ENCODE measurements at places on chromosomes 5 and 9.
A peak's percentile ranks its signal among the peaks of the same experiment; 100 is the strongest.

- no peak overlapping the region for H3K27ac ChIP-seq
- no peaks in the 10 kb centered on the region for H3K36me3 ChIP-seq
- no peaks in the 10 kb centered on the region for H3K27me3 ChIP-seq
- H3K4me3 ChIP-seq, result no peak overlapping the region
Observed at GRCh38 chr9:81634915-81635516, 54.3 kb downstream of the TLE1 start.

- no peak overlapping the region for H3K27ac ChIP-seq
- no peaks in the 10 kb centered on the region for H3K36me3 ChIP-seq
- peaks cover 19% of the 10 kb centered on the region for H3K4me1 ChIP-seq
- peaks cover 32% of the 10 kb centered on the region for H3K27me3 ChIP-seq
Observed at GRCh38 chr5:132530946-132531345, 12.4 kb downstream of the IL5 start.

DNA sequence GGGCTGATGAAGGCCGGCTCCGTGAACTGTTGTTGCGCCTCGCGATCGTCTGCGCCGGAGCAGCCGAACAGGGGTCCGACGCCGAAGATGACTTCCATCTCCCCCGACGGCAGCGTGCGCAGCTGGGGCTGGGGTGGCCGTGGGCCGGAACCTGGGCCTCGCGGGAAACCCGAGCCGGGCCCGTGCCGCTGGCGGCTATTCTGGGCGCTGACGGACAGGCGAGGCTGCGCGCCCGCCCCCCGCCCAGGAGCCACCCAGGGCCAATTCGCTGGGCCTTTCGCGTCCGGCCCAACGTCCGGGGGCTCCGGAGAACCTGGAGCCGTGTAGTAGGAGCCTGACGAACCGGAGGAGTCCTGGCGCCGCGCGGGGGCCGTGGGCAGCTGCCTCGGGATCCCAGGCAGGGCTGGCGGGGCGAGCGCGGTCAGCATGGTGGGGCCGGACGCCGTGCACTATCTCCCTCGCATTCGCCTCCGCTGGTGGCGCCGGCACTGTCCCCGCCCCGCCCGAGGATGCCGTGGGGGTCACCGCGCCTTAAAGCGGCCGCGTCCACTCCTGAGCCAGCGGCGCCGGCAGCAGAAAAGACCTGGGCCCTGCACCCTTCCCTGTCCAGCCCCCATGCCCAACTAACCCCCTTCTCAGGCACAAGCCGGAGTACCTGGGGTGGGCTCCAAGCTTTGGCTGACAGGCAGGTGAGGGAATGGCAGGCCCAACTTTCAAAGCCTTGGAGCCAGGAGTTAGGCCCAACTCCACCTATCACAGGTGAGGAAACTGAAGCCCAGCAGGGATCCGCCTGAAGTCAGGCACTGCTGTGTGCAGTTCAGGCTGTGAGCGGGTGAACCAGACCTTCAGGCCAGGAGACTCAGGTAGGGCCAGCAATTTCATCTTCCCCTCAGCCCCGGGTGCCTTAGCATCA lies at the start of gene PROB1:
PROB1 (minus strand) TSS at position 451 of the 913 bp plus-strand sequence; CDS start at position 428, 23 bp downstream.
- no peak for DNase-seq
- H3K27ac ChIP-seq, result no peak within 1 kb of the TSS
- H3K4me1 ChIP-seq, result peaks cover 38% of the 10 kb centered on the region
- H3K4me3 ChIP-seq, result peak within 1 kb of the TSS; percentile 87

- H3K27ac ChIP-seq, result no peak overlapping the region
- H3K4me3 ChIP-seq, result peak overlapping the region; percentile 36
- peaks cover 15% of the 10 kb centered on the region for H3K4me1 ChIP-seq
- no peak for DNase-seq
Observed at GRCh38 chr5:14331386-14331781, 188.2 kb downstream of the TRIO start.

GRCh38 chr9:129916707-129917106 lies 81.4 kb downstream of the USP20 start:
- H3K27ac ChIP-seq, result no peak overlapping the region
- H3K4me1 ChIP-seq, result peaks cover 29% of the 10 kb centered on the region
- H3K4me3 ChIP-seq, result no peak overlapping the region
- no peak for DNase-seq

DNA sequence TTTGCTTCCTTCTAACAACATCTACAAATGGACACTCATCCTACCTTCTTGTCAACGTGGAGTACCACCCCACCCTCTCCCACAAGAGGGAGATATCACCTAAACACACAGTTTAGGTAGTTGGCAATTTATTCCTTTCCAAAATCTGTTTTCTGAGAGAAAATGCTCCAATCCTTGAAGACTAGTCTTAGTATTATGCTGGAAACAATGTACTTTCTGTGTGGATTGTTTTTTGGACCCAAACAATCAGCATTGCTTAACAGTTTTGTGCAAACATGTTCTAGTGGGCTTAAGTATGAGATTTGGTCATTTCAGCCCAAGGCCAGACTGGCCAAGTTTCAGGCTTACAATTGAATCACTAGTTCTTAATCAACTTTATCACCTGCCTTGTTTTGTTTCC lies 359.1 kb downstream of the ARHGEF28 start:
- no peak overlapping the region for H3K4me3 ChIP-seq
- no peaks in the 10 kb centered on the region for H3K36me3 ChIP-seq
- no peak for DNase-seq

DNA sequence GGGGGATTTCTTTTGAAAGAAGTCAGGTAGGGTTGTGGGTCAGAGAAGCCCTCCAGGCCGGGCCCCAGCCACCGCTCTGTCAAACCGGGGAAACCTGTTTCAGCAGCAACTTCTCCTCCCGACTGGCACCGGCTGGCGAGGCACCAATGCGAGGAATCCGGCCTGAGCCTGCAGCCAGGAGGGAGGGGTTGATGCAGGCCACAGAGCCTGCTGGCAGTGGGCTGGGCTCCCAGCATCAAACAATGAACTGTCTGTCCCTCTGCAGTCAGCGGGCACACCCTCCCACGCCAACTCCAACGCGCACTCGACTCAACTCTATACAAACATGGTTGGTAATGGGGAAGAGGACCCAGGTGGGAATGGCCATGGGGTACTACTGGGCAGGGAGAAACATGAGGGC lies 12.1 kb downstream of the PCDH1 start:
- peaks cover 31% of the 10 kb centered on the region for H3K27me3 ChIP-seq
- no peaks in the 10 kb centered on the region for H3K36me3 ChIP-seq
- no peak overlapping the region for H3K4me3 ChIP-seq
- no peak overlapping the region for H3K27ac ChIP-seq
- no peaks in the 10 kb centered on the region for H3K4me1 ChIP-seq

DNA sequence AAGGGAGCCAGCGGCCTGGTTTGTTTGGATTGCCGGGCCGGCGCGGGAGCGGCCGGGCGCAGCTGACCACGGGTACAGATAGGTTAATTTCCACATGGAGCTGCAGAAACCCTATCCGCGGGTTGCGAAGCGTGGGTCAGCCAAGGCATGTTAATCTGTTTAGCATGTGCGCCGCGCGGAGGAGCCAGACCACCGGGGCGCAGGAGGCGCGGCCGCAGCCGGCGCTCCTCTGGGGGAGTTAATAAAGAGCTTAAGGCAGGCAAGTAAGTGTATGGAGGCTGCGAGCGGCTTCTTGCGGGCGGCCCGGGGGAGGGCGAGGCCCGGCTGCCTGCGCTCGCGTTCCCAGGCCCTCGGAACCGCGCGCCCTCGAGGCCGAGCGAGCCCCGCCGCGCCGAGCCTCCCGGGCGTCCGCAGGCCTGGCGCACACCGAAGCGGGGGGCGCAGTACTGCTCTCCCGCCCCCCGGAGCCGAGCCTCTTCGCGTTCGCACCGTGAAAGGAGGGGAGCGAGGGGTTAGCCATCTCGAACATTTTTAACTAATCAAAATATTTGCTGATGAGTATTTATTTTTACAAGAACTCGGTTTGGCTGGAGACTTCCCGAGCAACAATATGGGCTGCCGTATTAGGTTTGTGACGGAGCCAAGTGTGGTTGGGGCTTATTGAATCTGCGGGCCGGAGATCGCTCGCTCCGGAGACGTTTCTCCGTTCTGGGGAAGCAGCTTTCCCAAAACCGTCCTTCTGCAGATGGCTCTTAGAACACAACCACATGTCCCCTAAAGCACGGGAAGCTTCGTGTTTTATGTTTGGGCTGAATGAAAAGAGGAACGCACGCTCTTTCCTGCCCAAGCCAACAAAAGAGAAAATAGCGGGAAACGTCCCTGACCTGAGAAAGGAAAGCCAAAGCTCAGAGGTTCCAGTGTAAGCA lies 28.8 kb downstream of the FOXD1 start:
- H3K27me3 ChIP-seq, result peaks cover 100% of the 10 kb centered on the region
- peaks cover 1% of the 10 kb centered on the region for H3K36me3 ChIP-seq

DNA sequence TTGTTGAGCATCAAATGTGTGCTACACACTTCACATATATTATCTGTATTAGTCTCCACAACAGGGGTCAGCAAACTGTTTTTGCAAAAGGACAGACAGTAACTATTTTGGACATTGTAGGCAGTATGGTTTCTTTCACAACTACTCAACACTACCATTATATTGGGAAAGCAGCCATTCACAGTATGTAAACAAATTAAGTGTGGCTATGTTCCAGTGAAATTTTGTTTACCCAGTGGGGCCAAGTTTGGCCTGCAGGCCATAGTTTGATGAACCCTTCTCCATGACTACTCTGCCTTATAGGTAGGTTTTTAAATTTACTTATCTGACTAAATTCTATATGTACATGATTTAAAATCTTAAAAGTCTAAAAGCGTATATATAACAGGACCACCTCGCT lies 13.0 kb upstream of the FAM151B start:
- no peak overlapping the region for H3K27ac ChIP-seq
- peaks cover 14% of the 10 kb centered on the region for H3K36me3 ChIP-seq
- DNase-seq, result no peak
- H3K4me3 ChIP-seq, result no peak overlapping the region

DNA sequence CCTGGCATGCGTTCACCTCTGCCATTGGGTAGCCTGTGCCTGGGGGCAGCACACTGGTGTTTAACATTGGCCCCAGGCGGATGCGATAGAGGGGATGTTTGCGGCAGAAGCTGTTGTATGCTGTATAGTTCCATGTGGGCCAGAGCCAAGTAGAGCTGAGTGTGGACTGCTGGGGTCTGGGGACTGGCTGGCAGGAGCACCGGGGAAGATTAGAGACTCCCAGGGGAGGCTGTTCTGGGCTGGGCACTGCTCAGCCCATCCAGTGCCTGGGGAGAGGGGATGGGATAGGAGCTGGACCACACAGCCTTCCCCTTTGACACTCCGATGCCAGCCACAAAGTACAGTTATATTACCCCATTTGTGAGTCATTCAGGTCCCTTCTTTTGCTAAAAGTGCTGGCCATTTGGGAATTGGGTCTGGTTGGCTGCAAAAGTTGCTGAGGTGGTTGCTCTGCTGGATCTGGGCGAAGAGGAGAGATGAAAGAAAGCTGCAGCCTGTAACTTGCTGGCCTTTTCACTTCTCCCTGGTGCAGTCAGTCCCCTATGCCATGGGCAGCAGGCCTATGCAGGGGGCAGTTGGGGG lies 73.8 kb downstream of the RGS3 start:
- no peak for DNase-seq
- peaks cover 58% of the 10 kb centered on the region for H3K4me1 ChIP-seq
- peaks cover 33% of the 10 kb centered on the region for H3K36me3 ChIP-seq
- no peaks in the 10 kb centered on the region for H3K27me3 ChIP-seq
- H3K4me3 ChIP-seq, result peak overlapping the region; percentile 16

GRCh38 chr5:134877159-134877558 lies 3.0 kb downstream of the TXNDC15 start:
- H3K4me1 ChIP-seq, result peaks cover 56% of the 10 kb centered on the region
- peak overlapping the region; percentile 60 for H3K27ac ChIP-seq
- no peak for DNase-seq
- H3K4me3 ChIP-seq, result no peak overlapping the region
- no peaks in the 10 kb centered on the region for H3K27me3 ChIP-seq

DNA sequence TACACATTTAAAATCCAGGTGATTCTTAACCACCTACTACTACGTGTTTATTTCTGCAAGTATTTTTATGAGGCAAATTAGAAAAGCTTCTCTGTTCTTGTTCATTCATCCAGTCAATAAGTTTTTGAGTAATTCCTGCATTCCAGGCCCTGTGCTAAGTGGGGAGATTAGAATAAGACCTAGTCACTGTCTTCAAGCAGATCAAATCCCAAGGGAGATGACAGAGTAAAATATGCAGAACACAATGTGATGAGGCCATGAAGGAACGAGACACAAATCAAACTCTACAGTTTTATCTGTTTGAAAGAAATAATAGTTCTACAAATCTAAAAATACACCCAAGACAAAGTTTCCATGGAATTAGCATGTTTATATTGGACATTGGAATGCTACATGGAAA lies 158.8 kb downstream of the CEP120 start:
- no peaks in the 10 kb centered on the region for H3K36me3 ChIP-seq
- H3K27ac ChIP-seq, result no peak overlapping the region
- H3K4me1 ChIP-seq, result no peaks in the 10 kb centered on the region
- H3K27me3 ChIP-seq, result no peaks in the 10 kb centered on the region
- DNase-seq, result no peak
- no peak overlapping the region for H3K4me3 ChIP-seq

DNA sequence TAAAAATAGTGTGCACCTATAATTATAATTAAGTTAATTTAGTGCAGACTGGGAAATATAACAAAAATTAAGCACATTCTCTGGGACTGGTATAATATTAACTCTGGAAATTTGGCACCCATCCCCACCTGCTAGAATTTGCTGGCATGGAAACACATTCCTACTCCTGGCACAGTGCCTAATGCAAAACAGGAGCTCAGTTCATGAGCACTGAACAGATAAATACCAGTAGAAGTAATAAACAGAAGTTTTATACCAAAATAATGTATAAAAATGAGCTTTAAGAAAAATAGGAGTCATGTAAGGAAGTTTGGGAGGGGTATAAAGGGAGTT lies 23.7 kb upstream of the NPR3 start:
- no peaks in the 10 kb centered on the region for H3K4me1 ChIP-seq
- DNase-seq, result no peak
- no peaks in the 10 kb centered on the region for H3K36me3 ChIP-seq
- H3K27ac ChIP-seq, result no peak overlapping the region

DNA sequence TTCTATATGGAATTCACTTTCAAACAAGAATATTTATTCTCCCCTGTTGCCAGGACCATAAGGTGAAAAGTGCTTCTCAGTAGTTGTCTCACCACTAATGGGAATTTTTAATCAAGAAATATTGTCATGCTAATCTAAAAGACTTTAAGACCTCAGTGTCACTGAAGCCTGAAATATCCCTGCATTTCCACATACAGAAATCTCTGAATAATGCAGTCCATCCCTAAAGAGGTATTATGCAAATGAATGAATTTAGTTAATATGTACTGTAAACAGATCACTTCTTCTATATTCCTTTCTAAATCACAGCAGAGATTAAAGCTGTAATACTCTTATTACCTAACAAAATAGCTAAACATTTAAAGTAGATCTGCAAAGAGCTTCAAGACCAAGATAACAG lies 531.1 kb upstream of the CDH6 start:
- no peaks in the 10 kb centered on the region for H3K36me3 ChIP-seq
- no peaks in the 10 kb centered on the region for H3K27me3 ChIP-seq
- no peak overlapping the region for H3K27ac ChIP-seq
- no peaks in the 10 kb centered on the region for H3K4me1 ChIP-seq
- DNase-seq, result no peak
- H3K4me3 ChIP-seq, result no peak overlapping the region

- DNase-seq, result no peak
- no peak overlapping the region for H3K27ac ChIP-seq
- H3K4me3 ChIP-seq, result no peak overlapping the region
- H3K4me1 ChIP-seq, result no peaks in the 10 kb centered on the region
- H3K36me3 ChIP-seq, result peaks cover 2% of the 10 kb centered on the region
- H3K27me3 ChIP-seq, result peaks cover 46% of the 10 kb centered on the region
Observed at GRCh38 chr9:36935768-36936497, 98.1 kb downstream of the PAX5 start.

All from central memory CD8-positive, alpha-beta T cell (primary cell).